ENCODE measurements at places on chromosomes 3 and 15. TPM values are rescaled to one million over a fixed set of nuclear protein-coding genes. Genes with fewer than 3 reads are reported as not detected.
A peak's percentile ranks its signal among the peaks of the same experiment; 100 is the strongest.

GRCh38 chr3:193791041-193792032, 198.3 kb downstream of the OPA1 start:
- DNase-seq, result peak; percentile 16

DNA sequence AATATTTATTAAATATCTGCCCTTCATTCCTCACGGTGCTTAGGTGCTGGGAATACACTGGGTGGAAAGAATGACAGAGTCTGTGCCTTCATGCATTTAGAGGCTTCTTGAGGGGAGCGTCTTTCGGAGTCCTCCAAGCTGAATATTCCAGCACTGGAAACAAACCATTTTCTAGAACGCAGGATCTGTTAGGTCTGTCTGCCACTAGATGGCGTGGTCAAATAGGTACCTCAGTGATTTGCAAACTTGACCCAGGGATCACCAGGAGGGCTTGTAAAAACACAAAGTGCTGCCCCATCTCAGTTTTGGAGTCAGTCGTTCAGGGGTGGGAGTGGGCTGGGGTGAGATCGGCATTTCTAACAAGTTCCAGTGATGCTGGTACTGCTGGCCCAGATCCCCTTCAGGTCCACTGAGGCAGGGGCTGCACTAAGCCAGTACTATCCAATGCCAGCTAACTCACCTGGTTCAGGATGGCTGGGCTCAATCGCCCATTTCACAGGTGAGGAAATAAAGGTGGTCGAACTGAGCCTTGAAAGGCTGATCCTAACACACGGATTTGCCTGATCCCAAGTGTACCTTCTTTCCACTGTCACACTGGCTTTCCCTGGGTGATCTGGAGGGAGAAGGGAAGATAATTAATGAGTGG, 14.8 kb downstream of the ARNT2 start:
- peak; percentile 38 for DNase-seq

GP9 gene
- not detected for total RNA-seq

DNA sequence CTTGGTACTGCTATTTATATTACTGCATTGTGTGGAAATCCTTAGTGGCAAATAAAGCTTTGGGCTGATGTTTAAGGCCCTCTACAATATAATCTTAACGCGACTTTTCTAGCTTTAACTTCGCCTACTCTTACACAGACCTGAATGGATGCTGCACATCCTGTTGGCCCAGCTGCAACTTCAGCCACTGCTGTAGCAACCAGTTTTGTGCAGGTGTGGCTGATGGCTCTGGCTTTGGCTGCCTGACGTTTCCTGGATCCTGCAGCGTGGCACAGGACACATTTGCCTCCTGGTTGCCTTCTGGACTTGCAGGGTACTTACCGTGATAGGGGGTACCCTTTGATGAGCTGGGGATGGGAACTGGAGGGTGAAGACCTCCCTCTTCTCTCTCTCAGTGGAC, 20.2 kb upstream of the ERICH6 start:
- peak; percentile 65 for DNase-seq

RLBP1 gene
- not detected for total RNA-seq

DNA sequence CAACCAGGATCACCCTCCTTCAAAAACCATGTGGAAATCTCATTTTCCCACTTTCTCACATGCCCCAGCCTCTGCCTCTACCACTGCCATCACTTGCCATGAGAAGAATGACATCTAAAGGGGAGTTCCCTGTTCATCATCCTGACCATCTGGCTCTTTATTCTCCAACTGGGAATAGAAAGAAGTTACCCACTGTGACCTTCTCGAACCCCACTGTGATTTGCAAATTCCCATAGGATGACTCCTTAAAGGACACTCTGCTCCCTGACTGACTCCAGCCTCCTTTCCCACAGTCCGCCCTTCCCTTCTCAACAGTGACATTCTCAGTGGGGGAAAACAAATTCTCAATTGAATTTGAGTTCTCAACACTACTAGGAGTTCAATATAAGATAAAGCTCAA, 440.5 kb downstream of the NR2F2 start:
- no peak for DNase-seq

- no peak for DNase-seq
Measured at GRCh38 chr15:40940296-40940801, 11.2 kb downstream of the DLL4 start.

PTX3 gene
- not detected for total RNA-seq

HTR3E gene
- not detected for total RNA-seq

SAXO2 gene
- 6.6 TPM for total RNA-seq

GRCh38 chr3:27606537-27606936, 115.6 kb downstream of the EOMES start:
- DNase-seq, result no peak

DNA sequence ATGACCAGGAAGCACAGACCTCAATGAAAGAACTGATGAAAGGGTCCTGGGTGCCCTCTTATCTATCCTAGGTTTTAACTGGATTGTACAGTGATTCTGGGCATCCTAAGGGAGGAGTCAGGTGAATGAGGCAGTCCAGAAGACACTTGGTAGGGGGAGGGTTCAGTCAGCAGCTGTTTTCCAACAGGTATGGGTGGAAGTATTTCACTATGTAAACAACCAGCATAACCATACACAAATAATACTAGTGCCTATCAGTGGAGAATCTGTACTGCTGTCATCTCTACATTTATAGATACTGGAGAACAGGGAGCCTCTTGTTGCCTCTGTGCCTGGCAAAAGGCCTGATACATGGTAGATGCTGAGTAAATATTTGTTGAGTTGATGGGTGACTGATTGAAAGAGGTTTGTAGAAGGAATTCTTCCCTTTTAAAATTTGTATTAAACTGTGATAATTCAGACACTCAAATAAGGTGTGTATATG, 328.5 kb downstream of the RBMS3 start:
- DNase-seq, result no peak

PGBD4 gene
- 4.1 TPM for total RNA-seq

TM4SF1 gene
- not detected for total RNA-seq

FAM3D gene
- total RNA-seq, result not detected

- DNase-seq, result no peak
Measured at GRCh38 chr15:72907733-72908132, 124.2 kb upstream of the ADPGK start.

GNAI2 gene
- 266 TPM for total RNA-seq

SV2B gene
- total RNA-seq, result 0.15 TPM

- no peak for DNase-seq
Measured at GRCh38 chr3:172517859-172518466, 5.3 kb downstream of the TNFSF10 start.

OSTN gene
- total RNA-seq, result not detected

- no peak for DNase-seq
Measured at GRCh38 chr3:185823078-185824044, 1.5 kb downstream of the IGF2BP2 start.

MOBP gene
- not detected for total RNA-seq

DNA sequence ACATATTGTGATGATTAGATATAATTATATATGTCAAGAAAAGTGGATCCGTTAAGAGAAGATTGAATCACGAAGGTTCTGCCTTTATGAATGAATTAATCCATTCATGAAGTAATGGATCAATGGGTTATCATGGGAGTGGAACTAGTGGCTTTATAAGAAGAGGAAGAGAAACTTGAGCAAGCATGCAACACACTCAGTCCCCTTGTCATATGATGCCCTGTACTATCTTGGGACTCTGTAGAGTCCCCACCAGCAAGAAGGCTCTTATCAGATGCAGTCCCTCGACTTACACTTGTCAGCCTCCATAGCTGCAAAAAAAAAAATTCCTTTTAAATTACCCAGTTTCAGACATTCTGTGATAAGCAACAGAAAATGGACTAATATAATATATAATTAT, 301.9 kb downstream of the RAP2B start:
- peak; percentile 33 for DNase-seq

SPATA16 gene
- total RNA-seq, result not detected

KCNAB1 gene
- total RNA-seq, result not detected

GRCh38 chr15:71232411-71232810, 117.1 kb downstream of the THSD4 start:
- no peak for DNase-seq

GRCh38 chr3:112568642-112569041, 6.8 kb downstream of the SLC35A5 start:
- no peak for DNase-seq

DNA sequence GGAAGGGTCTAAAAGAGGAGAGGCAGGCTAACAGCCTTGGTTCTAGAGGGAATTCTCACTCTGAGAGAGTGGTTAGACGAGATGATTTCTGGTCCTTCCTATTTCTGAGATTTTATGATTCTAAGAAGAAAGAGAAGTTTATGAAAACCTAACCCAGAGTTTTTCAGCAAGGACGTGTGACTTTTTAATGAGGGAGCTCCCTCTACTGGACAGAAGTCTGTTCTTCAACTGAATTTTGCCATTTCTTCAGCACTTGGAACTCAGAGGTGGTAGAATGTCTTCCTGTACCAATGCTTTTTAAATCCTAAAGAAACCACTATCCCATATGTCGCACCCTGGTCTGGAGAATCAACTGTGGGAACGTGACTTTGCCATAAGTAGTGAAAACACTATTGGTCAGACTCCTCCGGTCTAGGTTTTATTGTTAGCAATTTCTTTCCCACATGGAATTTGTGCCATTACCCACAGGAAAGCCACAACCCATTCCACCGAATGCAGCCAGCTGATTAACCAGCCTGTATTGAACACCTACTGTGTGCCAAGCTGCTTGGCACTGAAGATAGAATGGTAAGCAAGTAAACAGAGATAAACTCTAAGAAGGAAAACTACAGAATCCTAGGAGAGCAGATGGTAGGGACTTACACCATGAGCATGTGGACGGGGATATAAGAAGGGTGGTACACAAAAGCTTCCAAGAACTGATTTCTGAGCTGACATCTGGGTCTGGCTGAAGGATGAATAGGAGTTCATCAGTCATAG, 199.5 kb upstream of the LMCD1 start:
- DNase-seq, result peak; percentile 39

DNA sequence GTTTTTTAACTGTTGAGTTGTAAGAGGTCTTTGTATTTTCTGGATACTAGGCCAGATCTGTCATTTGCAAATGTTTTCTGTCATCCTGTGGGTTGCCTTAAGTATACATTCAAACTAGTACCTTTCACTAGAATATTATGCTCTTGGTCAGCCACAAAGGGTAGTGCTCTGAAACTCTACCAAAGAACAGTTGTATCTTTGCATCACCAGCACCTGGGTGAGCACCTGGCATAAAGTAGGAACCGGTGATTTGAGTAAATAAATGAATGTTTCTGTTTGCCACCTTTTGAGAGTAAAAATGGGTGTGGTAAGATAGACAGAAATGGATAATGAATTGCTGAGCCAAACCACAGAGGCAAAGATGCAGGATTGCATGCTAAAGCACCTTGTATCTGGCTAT, 98.7 kb downstream of the SLCO3A1 start:
- DNase-seq, result peak; percentile 16

DNA sequence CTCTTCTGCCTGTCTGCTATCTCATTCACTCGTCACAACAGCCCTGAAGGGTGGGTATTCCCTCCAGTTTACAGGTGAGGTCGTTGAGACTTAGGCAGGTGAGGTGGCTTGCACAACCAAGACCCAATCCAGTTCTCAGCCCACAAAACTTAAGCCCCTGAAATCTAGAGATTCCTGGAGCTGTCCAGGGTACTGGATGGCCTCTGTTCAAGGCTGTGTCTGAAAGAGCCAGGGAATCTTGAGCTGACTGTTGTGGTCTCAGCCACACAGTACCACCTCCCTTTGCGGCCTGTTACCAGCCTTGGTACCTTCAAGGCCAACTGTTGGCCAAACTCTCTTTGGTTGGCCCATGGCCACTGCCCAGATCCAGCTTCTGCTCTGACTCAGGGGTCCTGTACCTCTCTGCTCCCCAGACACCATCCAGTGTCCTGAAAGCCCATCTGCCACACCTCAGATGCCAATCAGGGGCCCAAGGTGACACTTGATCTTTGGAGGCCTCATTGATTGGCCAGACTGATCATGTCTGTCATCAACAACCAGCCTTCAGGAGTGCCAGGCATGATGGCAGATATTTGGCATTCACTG, 10.9 kb upstream of the FAM107A start:
- DNase-seq, result no peak

- DNase-seq, result no peak
Measured at GRCh38 chr15:29143909-29144635, 125.5 kb downstream of the NSMCE3 start.

UNC45A gene
- total RNA-seq, result 68.0 TPM

SSUH2 gene
- 0.66 TPM for total RNA-seq

PDE8A gene
- total RNA-seq, result 29.6 TPM

- DNase-seq, result peak; percentile 27
Measured at GRCh38 chr3:161508852-161509477, 12.4 kb downstream of the OTOL1 start.

SIDT1 gene
- total RNA-seq, result 7.3 TPM

ARGFX gene
- total RNA-seq, result not detected

DNA sequence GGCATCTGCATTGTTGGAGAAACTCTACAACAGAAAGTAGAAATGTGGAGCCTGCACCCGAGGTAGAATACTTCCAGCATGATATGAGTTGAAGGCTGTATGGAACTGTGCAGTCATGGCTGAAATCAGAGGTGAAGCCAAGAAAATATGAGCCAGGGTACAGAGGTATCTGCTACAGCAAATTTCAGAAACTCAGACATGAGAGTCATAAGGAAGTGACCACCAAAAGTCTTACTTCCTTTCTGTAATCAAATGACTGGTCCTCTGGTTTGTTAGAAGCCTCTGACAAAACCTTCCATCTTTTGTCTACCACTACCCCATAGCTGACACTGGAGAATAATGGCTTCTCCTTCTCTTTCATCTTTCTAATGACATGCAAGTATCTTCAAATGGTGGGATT, 159.4 kb downstream of the TMEM108 start:
- DNase-seq, result no peak

DNA sequence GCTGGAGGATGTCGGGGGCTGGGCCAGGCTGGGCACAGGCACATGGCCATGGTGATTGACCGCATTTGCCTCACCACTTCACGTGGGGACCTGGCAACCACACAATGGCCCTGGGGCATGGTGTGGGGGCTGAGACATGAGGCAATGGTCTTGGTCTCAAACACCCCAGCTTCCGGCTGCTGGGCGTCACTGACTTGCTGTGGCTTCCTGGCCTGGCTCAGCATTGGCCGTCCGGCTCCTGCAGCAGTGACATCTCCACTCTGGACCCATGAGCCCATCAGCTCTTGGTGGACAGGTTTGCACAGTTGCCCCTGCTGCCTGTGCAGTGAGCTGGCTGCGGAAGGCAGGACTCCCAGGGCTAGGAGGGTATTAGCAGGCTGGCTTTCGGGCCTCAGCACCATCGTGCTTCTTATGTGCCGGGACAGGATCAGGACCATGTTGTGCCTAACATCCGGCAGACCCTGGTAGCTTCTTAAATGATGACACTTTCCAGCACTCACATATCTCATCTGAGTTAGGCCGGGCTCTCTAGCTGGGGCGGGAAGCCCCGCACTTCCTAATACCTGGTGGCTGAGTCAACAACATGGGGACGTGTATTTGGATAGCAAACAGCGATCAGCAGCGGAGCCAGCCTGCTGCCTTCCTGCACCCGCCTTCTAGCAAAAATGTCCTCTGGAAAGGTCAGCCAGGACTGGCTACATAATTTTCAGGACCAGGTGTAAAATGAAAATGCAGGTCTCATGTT, 34.1 kb downstream of the ZNF710 start:
- DNase-seq, result no peak

GRCh38 chr3:181629029-181629428, 82.7 kb upstream of the SOX2 start:
- no peak for DNase-seq

DUOXA1 gene
- not detected for total RNA-seq

A4GNT gene
- not detected for total RNA-seq

SERPINI2 gene
- total RNA-seq, result not detected

PAK6 gene
- not detected for total RNA-seq
